Stimulated activated CD4-positive, alpha-beta T cell treated with anti-CD3 and anti-CD28 coated beads, Interleukin-15, amount 100 ng/mL, for 1 hour (primary cell): ENCODE measurements at places on chromosomes 6 and 20.
A peak's percentile ranks its signal among the peaks of the same experiment; 100 is the strongest.

DNA sequence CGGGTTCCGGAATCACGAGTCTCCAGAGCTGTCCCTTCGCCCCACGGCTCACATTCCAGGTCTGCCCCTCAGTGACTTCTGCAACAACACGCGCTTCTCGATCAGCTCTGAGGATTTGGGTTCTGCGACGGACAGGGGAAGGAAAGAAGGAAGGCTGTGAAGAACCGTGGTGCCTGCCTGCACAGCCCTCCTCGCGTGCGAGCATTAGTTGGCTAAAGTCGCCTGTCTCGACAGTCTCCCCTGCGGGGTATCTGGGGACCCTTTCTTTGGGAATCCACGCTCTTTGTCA, 23.1 kb downstream of the VPS52 start:
- no peak for DNase-seq

DNA sequence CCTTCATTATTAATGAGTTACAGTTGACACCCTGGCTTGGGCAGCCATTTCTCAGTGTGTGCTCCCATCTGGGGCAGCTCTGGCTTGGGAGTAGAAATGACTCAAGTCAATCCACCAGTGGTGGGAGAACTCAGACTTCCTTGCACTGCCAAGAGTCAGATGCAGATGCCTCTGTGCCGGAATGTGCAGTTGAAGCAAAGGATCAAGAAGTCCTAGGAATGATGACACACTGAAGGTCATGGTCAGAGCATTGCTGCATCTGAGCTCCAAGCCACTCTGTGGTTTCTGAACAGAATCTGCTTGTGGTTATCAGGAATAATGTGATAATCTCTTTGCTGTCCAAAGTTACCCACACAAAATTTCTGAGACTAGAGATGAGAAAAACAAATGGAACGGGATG, 19.5 kb upstream of the PAX1 start:
- DNase-seq: no peak

GRCh38 chr6:63395381-63395780, 75.6 kb upstream of the LGSN start:
- no peak for DNase-seq

GRCh38 chr6:73452107-73452461, at the start of gene CGAS:
CGAS (minus strand) TSS chr6:73452297; CDS start chr6:73452181, 116 bp downstream.
- peak; percentile 64 for DNase-seq

GRCh38 chr6:79404261-79404660, 133.0 kb downstream of the LCA5 start:
- DNase-seq: no peak

GRCh38 chr6:38696345-38696744, 6.6 kb downstream of the GLO1 start:
- no peak for DNase-seq

DNA sequence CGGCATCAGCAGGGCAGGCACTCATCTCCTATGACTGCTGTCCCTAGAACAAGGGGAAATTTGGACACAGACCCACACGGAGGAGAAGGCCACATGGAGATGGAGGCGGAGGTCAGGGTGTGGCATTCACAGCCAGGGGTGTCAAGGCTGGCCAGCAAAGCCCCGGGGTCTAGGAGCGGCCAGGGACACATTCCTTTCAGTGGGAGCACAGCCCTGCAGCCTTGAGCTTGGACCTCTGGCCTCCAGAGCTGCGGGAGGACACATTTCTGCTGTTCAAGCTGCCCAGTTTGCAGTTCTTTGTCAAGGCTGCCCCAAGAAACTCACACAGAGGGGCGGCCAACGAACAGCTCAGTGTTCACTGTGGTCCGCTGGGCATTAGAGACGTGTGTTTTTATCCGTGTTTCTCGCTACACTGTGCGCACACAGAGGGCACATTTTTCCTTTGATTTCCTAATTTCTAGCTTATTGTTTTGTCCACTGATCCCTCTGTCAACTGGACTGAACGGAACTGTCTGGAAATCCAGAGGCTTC, 93.4 kb upstream of the MPC1 start:
- DNase-seq: no peak
